HS-27A (cell line): ENCODE measurements at places on chromosomes 11 and 22.

DNA sequence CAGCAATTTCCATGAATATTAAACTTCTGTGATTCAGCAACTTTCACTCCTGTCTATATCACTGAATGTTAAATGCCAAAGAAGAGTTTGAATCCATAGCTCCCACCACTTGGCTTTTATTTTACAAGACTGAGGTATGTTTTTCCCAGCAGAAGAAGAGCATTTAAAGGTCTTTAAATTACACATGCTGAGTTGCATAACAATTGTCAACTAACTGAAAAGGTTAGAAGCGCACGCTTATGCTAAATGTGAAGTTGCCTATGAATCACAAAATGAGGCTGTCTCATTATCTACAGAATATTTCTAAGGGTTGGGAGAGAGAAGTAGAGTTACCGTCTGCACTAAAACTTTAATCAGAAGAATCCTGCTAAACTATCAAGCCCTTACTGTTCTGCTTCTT, 1086.3 kb downstream of the FAM181B start:
- no peak for DNase-seq

- DNase-seq: no peak
Observed at GRCh38 chr11:70509476-70509875, 111.1 kb downstream of the CTTN start.

GRCh38 chr11:17751558-17751957, 17.0 kb downstream of the KCNC1 start:
- DNase-seq: no peak

DNA sequence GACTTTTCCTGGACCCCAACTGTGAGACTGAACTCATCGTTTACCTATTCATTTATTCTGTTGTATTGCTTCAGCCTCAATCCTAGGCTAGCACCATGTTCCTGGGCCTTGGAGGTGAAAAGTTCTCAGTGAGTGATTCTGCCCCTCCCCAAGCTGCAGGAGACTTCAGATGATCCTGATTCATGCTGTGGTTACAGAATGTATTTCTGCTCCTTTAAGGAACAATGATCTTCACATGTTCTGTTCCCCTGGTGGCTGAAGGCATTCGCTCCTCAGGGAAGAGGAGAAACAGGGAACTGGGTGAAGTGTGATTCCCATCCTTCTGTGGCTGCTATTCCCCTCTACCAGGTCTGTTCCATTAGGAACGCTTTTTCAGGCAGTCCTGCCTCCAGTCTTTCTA, 2.4 kb downstream of the OR52E1 start:
- DNase-seq: no peak

GRCh38 chr11:96875712-96876111, 485.9 kb downstream of the JRKL start:
- no peak for DNase-seq

DNA sequence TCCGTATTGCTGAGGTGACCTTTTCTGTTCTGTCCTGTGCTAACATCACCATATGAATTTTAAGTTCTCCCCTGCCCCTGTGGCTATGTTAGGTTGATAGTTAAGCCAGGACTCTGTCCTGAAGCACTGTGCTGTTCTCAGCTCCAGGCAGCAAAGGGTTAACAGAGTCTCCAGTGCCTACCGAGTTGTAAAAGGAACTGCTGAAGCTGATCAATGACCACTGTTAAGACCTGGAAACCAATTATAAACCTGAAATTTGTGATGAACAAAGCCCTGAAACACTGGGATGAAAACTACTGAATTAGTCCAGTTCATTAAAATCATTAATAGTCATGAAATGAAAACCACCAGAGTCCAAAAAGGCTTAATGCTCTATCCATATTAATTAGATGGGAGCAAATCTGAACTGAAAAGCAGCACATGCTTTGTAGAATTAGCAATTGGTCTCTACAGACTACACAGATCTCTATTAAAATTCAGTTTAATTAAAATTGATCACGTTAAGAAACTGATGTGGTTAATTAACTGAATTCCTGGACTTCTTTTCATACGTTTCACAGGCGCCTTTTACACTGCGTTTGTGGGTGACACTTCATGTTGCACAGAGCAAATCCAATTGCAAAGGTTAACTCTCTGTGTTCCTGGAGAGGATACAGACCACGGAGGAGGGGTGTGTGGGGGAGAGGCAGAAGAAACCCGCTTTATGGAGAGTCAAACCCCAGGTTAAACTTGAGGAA, 188.5 kb upstream of the MPPED2 start:
- DNase-seq: no peak
